T-helper 17 cell (primary cell): ENCODE measurements at places on chromosomes 3 and 15. TPM values are rescaled to one million over a fixed set of nuclear protein-coding genes. Genes with fewer than 3 reads are reported as not detected.

Gene CATSPER2
- 7.8 TPM for total RNA-seq

Gene WDR49
- 0.45 TPM for total RNA-seq

Gene TLR9
- total RNA-seq = not detected

Gene CLRN1
- not detected for total RNA-seq

Gene RSRC1
- 31.6 TPM for total RNA-seq

Gene ZBTB47
- total RNA-seq = 1.1 TPM

Gene LRRC34
- 0.77 TPM for total RNA-seq
